ENCODE measurements at places on chromosomes 4 and X.

DNA sequence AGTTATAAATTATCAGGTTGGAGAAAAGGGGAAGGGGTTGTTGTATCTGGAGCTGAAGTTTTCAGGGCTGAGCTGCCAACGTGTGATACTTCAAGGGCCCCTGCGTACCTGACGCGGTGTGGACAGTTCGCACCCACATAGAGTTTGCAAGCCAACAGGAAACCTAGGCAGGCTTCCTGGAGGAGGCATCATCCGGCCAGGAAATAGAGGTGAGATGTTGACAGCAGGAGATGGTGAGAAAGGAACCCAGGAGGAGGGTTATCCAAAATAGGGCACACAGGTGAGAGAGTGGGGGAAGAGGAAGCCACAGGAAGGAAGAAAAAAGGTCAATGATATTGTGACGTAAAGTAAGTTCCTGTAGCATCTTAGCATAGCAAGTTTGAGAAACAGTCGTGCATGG, 127.2 kb downstream of the DHRSX start:
- DNase-seq = no peak

GRCh38 chr4:185190306-185190856, 13.4 kb downstream of the CFAP97 start:
- DNase-seq = no peak

DNA sequence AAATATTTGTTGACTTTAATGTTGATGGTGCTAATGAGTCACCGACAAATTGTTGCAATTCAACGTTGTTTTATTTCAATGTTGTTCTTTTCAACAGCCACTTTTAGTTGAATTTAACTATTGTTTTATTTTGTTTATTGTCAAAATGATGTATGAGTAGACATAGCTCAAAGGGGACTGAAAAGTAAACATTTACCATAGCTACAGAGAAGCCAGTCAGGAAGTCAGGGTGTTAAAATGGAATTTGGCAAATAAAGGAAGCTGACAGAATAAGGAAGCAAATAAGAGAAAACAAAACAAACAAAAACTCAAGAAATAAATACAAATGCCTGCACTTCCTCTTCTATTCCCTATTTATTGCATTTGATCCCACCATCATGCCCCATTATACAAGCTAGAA, 648.4 kb upstream of the HTR2C start:
- DNase-seq = no peak

DNA sequence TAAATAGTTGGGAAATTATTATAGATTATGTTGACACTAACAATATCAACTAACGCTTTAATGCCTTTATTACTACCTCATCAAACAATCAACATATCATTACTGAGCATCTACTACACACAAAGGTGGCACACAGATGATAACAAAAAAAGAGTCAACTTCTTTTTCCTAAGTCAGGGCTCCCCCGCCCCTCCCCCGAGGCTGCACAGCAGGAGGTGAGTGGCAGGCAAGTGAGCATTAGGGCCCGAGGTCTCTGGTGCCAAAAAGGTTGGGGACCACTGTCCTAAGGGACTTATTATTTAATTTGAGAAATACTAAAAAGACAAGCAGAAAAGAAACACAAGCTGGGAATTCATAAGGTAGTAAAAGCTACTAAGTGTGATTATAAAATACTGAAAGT, 50.3 kb upstream of the MCF2 start:
- DNase-seq = no peak

DNA sequence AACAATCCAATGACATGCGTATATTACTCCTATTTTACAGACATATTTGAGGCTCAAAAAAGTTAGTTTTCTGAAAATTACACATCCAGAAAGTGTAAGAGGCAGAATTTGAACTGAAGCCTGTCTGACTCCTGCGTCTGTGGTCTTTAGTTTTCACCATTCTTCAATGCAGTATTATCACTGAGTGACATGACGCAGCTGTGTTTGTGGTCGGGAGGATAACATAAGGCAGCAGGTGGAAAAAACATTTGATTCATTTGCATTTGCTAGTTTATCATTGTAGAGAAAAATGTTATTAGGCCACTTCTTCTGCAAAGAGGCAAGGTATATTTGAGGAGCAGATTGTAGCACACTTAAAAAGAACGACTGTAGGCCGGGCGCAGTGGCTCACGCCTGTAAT, 186.7 kb downstream of the TENM3 start:
- DNase-seq = no peak

DNA sequence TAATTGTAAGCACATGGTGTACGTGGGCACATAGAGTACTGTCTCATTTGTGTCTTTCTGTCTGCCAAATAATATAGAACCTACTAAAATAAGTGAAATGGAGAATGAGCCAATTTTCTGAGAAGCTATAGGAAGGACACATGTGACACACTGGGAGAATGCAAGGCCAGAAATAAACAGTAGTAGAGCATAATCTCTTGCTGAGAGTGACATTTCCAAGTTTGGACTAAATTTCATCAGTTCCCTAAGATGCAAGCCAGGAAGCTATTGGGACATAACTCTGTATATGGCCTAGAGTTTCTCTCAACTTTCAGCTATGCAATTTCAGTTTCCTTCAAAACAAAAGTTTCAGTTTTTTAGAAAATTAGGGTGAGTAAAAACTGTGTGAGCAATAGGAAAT, 638.7 kb downstream of the PCDH18 start:
- DNase-seq = no peak

GRCh38 chr4:154738426-154738825, 5.4 kb upstream of the LRAT start:
- DNase-seq = no peak

- DNase-seq = no peak
These were observed 62.1 kb downstream of the FUNDC1 start for GRCh38 chrX:44480591-44480990.

- DNase-seq = no peak
These were observed 447.4 kb downstream of the PCDH10 start for GRCh38 chr4:133596459-133596858.

GRCh38 chrX:24055043-24055356, 244 bp downstream of the EIF2S3 start:
- DNase-seq = no peak

- DNase-seq = no peak
These were observed 1860.5 kb upstream of the ADGRL3 start for GRCh38 chr4:59339631-59340030.

- no peak for DNase-seq
These were observed 24.2 kb downstream of the CBLL2 start for GRCh38 chrX:22296871-22297270.

Measured in stimulated activated CD4-positive, alpha-beta T cell treated with anti-CD3 and anti-CD28 coated beads, Interleukin-4, amount 100 ng/mL, for 48 hours (primary cell).